ENCODE measurements at places on chromosomes 13 and 19. TPM values are rescaled to one million over a fixed set of nuclear protein-coding genes. Genes with fewer than 3 reads are reported as not detected.

DNA sequence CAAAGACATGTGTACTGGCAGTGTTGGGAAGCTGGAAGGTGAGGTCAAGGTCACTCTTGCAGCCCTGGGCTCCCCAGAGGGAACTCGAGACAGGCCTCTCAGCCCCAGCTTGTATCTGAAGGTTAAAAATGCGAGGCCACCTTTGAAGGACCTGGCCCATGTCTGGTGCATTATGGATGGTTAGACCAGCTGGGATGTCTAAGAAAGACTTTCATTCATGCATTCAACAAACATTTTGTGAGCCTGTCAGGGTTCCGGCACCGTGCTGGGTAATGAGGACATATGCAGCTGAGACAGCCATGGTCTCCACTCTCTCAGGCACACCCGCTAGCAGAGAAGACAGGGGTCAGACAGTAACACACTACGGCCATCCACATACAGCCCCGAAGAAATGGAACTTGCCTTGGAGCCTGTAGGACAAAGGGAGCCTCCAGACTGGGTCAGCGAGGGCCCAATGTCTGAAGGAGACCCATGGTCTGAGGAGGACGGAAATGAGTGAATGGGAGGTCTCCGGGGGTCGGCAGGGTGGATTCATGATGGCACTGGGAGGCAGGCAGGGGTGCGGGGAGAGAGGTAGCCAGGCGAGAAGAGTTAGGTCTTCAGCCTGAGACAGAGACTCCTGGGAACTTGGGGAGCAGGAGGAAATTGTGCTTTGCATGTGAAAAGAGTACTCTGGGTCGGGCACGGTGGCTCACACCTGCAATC lies 19.0 kb downstream of the VSTM2B start:
- H3K36me3 ChIP-seq: no peaks in the 10 kb centered on the region
- H3K4me3 ChIP-seq: no peak overlapping the region
- H3K27ac ChIP-seq: no peak overlapping the region
- no peak for DNase-seq
- peaks cover 4% of the 10 kb centered on the region for H3K27me3 ChIP-seq

DNA sequence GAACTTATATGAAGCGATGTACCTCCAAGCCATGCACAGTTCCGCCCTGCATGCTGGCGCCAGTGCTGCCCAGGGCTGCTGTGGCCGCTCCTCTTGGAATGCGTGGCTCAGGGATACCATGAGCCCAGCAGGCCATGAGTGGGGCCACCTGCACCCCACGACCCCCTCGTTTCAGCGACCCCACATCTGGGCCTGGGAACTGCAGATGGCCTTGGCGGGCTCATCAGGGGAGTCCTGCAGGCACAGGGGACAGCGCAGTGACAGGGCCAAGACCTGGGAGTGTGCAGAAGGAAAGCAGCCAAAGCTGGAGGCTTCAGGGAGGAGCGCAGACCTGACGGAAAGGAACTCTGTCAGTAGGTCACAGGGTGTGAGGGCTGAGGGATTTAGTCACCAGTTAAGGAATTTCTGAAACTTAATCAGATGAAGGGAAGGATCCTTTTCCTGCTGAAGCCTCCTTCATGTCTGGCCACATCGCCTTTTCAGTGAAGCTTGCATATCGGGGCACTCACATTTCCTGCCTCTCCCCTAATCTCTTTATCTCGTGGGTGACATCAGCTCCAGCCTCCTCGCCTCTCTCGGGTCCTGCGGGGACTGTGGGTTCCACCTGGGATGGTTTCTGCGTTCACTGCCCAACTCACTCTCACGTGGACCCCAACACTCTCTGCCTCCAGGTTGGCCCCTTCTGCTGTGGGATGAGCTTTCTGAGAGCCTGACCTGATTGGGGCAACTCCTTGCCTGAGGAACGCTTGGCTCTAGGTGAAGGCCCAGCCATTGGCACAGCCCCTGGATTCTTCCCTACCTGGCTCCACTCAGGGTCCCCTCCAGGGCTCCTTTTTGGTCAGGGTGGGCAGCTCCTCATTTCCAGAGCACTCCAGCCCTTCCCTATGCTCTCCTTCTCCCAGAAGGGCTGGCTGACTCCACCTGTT lies 123.5 kb downstream of the CRYL1 start:
- H3K4me3 ChIP-seq: no peak overlapping the region
- H3K4me1 ChIP-seq: no peaks in the 10 kb centered on the region
- no peak overlapping the region for H3K27ac ChIP-seq
- no peaks in the 10 kb centered on the region for H3K36me3 ChIP-seq
- peak; percentile 39 for DNase-seq
- no peaks in the 10 kb centered on the region for H3K27me3 ChIP-seq

GRCh38 chr19:719636-720344 lies 11.1 kb downstream of the PALM start:
- no peak overlapping the region for H3K27ac ChIP-seq
- no peaks in the 10 kb centered on the region for H3K36me3 ChIP-seq
- H3K4me3 ChIP-seq: no peak overlapping the region
- H3K27me3 ChIP-seq: no peaks in the 10 kb centered on the region

The HIPK4 gene
- not detected for total RNA-seq

GRCh38 chr19:42301646-42302203 lies at the start of gene PRR19:
TSS of gene PRR19 (plus strand) at chr19:42302132. CDS start at chr19:42309585, 7,453 bp downstream.
- no peaks in the 10 kb centered on the region for H3K4me1 ChIP-seq
- no peaks in the 10 kb centered on the region for H3K27me3 ChIP-seq
- peak within 1 kb of the TSS; percentile 93 for H3K4me3 ChIP-seq
- peak within 1 kb of the TSS; percentile 81 for H3K27ac ChIP-seq
- H3K36me3 ChIP-seq: peaks cover 17% of the 10 kb centered on the region

GRCh38 chr13:43767341-43767931 lies 19.3 kb downstream of the ENOX1 start:
- peaks cover 32% of the 10 kb centered on the region for H3K4me1 ChIP-seq
- no peak overlapping the region for H3K27ac ChIP-seq
- H3K27me3 ChIP-seq: peaks cover 26% of the 10 kb centered on the region
- DNase-seq: no peak

DNA sequence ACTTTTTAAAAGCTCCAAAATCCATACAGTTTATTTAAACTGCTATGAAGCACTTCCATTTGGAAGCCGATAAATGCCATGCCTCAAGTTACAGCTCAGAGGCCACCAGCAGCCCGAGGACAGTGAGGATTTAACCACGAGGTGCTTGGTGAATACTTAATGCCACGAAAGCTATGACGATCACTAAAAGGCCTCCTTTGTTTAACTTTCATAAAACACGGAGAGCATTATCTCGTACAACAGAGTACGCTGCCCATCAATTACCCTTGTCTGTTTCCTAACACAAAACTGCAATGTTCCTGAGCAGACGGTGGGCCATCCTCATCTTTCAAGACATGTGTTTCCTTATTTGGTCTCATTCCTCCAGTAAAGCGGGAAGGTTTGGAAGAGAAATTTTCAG lies 58.4 kb downstream of the PEPD start:
- H3K36me3 ChIP-seq: peaks cover 18% of the 10 kb centered on the region
- H3K27ac ChIP-seq: no peak overlapping the region
- H3K4me1 ChIP-seq: no peaks in the 10 kb centered on the region
- DNase-seq: peak; percentile 5
- no peak overlapping the region for H3K4me3 ChIP-seq

DNA sequence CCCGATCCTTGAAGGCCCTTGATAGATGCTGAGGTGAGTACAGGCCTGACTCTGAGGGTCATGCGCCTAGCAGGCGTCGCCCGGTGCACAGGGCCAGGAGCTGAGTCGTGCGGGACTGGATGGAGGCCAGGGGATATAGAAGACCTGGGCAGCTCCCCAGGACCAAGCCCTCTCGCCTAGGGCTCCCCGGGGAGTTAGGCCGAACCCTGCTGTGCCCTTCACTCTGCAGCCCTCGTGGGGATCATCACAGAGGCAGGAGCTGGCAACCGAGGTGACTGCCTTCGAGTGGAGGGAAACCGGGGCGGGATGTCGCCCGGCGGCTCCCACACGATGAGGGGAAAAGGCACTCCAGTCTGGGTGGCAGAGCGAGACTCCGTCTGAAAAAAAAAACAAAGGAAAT lies 11.7 kb downstream of the CSNK1G2 start:
- no peaks in the 10 kb centered on the region for H3K4me1 ChIP-seq
- DNase-seq: no peak
- peaks cover 12% of the 10 kb centered on the region for H3K36me3 ChIP-seq
- H3K27me3 ChIP-seq: no peaks in the 10 kb centered on the region
- H3K4me3 ChIP-seq: no peak overlapping the region

The POMP gene
- total RNA-seq: 88.8 TPM

The KLHL1 gene
- total RNA-seq: 0.05 TPM

GRCh38 chr19:43738780-43739211 lies 16.0 kb downstream of the SMG9 start:
- peaks cover 73% of the 10 kb centered on the region for H3K36me3 ChIP-seq
- H3K27me3 ChIP-seq: no peaks in the 10 kb centered on the region
- no peak overlapping the region for H3K27ac ChIP-seq
- H3K4me3 ChIP-seq: no peak overlapping the region
- H3K4me1 ChIP-seq: peaks cover 15% of the 10 kb centered on the region

All from endodermal cell (in vitro differentiated cells).